H54 (cell line): ENCODE measurements at places on chromosomes 16 and 17.
A peak's percentile ranks its signal among the peaks of the same experiment; 100 is the strongest.

DNA sequence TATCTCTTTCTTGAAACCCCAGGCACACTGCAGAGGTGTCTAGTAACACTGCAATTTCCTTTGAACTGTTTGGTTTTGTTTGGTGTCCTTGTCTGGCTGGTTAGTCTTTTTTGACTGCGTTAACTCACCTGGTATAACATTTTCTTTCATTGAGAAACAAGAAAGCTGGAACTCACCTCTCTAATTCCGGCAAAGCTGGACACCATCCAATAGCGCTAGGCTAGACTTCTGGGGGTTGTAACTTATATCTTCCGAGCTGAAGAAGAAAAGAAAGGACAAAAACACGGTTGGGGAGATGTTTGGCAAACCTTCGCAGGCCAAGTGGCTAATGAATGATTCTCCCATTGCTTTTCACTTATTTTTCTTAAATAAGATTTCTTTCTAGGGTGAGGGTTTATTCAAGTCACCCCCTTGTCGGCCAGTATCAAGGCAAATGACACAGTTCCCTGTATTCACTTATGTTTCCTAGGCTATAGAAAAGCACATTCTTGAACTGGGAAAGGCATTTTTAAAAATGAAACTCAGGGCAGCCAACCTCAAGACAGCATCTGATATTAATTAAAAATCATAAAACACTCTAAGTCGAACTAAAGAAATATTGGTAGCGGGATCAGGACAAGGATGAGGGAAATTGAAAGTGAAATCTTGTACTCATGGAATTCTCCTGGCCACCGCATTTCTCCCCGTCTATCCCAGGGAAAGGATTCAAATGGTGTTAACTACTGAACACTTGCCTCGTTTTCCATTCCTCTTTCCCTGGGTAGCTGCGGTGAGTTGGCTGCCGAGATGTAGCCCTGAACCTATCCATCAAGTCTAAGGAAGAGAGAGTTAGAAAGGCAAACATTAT is 95.9 kb upstream of the ZFHX3 start:
- DNase-seq, result no peak

GRCh38 chr16:3520413-3520812 is 19.6 kb downstream of the CLUAP1 start:
- no peak for DNase-seq

DNA sequence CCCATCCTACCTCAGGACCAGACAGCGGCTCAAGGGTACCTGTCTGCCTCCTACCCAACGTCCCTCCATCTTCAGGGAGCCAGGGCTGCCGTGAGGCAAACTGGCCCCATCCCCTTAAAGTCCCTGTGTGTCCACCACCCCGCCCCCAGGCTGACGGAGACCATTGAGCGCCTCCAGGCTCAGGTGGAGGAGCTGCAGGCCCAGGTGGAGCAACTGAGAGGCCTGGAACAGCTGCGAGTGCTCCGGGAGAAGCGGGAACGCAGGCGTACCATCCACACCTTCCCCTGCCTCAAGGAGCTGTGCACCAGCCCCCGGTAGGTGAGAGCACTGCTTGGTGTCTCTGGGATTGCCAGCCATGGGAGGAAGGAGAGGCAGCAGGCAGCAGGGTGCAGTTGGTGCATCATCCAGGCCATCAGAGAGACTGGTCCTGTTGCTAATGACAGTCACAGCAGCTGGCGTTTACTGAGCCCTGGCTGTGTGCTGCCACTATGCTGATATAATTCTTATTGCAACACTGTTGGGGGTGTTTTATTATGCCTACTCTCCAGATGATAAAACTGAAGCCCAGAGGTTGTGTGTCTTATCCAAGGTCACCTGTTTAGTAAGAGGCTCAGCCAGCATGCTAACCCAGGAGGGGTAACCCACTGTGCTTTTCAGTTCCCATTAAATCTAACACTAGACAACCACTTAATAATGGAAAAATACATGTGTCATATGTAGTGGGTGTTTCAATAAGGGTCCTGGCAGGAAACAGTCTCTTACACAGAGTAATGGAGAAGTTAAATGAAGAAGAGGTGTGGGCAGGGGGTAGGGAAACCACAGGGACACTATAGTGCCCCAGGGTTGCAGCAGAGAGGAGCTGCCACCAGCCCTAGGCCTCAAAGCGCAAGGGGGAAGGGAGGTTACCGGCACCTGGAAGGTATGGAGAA is 10.3 kb upstream of the MRPL58 start:
- no peak for DNase-seq

DNA sequence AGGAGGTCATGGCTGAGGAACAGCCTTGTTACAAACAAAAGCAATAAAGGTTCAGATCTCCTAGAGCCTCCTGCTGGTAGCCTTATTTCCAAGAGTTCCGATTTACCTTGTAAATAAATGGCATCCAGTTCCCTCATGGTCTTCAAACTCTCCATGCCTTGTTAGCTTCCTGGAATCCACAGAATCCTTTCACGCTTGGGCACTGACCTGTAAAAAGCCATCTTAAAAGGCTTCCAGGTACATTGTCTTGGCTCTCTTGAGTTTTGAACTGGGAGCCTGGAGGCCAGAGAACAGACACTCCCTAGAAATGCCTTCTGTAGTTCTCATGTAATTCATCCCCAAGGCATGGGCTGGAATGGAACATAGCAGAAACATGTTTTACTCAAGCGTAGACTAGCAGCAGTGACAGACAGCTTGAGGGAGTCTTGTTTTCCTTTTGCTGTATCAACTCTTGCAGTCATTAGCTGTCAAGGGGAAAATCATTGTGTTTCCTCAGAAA is 207.9 kb downstream of the SNX29 start:
- DNase-seq, result no peak

DNA sequence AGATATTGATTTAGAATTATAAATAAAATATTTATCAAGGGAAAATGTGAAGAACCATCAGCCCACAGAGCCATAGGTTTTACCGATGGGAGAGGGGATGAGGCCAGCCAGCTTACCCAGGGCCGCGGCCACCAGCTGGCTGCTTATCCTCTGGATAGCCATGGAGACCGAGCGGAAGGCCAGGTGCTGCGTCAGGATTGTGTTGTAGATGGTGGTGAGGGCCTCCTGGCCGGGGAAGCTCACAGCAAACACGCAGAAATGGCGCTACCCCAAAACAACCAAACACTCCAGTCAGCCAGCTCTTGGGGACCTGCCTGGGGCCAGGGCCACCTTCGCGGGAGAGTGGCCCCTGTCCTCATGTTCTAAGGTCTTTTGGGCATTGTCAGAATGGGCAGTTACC is 97.8 kb downstream of the DNAH17 start:
- DNase-seq, result no peak

DNA sequence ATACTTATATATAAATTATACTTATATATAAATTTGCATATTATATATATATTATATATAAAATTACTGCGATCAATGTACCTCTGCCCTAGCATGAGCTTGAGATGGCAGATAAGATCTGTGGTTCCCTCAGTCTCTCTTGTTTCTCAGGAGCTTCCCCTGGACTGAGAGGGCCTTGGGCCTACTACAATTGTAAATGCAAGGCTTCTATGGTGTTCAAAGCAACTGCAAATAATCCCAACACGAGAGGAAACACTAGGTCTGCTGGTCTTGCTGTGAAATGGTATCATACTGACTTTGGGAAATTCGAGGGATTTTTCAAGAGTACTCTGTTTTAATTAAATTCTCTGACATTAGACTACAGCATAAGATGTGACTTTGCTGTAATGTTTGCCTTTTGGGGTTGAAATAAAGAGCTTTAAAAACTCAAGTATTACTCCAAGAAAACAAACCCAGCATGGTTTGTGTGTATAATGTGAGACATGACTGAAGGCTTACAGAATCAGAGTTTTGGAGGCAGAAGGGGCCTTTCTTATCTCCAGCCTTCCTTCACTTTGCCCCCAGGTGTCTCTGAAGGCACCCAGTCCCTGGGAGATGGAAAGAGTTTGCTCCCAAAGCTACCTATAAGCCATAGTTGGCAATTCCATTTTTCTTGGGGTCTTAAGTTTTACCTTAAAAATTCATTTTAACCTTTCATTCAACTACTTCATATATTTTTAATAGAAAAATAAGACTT is 24.2 kb downstream of the ACSM1 start:
- DNase-seq, result no peak

- no peak for DNase-seq
Observed at GRCh38 chr16:54331241-54332002, 44.8 kb upstream of the IRX3 start.

DNA sequence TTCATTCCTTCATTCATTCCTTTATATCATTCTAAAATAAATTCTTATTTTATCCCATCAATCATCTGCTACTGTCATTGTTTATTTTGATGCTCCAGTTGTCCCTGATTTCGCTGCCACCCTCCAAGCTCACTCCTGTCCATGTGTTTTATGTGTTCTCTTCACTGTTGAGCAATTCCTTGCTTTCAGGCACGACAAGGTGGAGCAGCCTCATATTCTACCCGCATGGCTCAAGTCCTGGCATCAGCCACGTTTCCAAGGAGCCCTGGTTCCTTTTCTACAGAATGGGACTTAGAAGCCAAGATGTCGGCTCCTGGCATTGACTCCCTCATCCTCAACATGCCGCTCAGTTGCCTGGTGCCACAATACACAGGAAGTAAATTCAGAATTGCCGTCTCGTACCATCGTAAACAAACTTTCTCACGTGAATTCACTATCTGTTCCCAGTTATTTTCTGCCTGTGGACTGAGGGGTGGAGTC is 139.0 kb downstream of the RPTOR start:
- DNase-seq, result no peak

DNA sequence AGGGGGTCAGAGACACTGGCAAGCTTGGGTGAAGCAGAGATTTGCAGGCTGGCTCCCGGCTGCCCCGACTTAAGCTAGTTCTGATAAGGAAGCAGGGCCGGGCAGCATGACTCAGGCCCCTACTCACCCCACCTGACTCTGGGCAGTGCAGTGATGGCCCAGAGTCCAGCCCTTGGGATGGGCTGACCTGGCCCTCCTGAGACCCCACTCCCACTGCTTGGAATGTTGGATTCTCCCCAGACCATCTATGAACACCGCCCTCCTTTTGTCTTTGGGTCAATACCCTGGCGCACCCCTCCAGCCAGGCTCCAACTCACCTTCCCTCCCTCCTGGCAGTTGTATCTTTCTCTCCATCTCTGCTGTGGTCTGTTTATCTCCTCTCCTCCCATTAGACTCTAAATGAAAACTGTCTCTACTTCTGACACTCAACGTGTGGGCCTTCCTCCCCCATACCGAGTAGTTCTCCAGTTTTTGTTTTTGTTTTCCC is 21.0 kb downstream of the LGALS3BP start:
- peak; percentile 67 for DNase-seq

DNA sequence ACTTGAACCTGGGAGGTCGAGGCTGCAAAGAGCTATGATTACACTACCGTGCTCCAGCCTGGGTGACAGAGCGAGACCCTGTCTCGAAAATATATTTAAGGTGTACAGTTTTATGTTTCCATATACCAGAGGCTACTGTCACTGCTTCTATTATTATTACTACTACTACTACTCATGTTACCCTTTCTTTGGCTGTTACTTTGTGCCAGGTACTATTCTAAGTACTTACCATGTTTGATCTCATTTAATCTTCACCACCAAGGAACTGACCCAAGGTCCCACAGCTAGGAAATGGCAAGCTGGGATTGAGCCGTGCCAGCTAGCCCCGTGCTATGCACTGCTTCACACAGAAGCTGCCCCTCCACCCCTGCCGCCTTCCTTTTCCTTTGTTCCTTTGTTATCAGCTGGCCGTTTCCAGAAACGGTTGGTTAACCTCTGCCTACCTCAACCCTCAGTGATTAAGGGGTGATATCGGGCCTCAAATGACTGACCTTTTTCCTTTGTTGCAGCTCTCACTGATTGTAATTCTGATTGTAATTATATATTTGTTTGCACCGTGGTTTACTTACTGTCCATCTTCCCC is 78.4 kb downstream of the ABCC1 start:
- no peak for DNase-seq

DNA sequence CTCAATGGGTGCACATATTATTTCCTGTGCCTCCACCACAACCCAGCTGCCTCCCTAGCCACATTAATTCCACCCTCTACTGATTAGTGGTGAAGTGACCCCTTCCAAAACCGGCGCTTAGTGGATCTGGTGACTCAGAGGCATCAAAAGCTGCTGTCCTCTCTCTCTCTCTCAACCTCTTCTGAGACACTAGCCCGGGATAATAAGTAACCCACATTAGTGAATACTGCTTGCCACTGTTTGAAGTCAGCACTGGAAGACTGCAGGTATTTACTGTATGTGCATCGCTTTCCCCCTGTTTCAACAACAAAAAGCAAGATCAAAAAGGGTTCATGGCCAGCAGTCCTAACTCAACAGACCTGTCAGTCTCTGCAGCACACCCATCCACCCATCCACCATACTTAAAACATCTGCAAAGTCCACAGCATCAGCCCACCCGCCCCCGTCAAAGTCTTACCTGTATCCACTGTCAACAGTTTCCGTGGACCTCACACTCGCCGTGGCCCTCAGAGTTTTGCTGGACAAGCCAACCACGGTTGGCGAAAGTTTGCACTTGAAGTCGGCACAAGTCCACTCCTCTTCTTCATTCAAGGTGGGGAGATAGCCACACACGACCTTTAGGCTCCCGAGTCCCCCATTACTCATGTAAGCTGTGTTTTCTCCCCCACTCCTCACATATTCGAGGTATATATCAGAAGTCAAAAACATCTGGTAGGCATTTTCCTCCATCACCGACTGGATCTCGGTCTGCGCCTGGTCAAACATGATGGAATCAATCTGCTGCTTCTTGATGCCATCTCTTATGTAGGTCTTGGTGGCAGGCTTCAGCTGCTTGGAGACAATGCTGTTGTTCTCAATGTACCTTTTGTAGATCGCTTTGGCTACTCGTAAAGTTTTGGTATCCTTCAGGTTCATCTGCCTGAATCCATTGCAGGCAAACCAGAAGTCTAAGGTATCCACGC is 3.8 kb downstream of the AXIN2 start:
- DNase-seq, result no peak
